Neural progenitor cell (in vitro differentiated cells): ENCODE measurements at places on chromosomes 2 and 18. TPM values are rescaled to one million over a fixed set of nuclear protein-coding genes. Genes with fewer than 3 reads are reported as not detected.

ARHGAP15 gene
- total RNA-seq, result 2.5 and 5.9 TPM in 2 replicates

- DNase-seq, result no peak
Measured at GRCh38 chr2:176704282-176704858, 435.1 kb downstream of the MTX2 start.

- DNase-seq, result no peak
Measured at GRCh38 chr2:64288321-64289193, 144.3 kb upstream of the PELI1 start.

DNA sequence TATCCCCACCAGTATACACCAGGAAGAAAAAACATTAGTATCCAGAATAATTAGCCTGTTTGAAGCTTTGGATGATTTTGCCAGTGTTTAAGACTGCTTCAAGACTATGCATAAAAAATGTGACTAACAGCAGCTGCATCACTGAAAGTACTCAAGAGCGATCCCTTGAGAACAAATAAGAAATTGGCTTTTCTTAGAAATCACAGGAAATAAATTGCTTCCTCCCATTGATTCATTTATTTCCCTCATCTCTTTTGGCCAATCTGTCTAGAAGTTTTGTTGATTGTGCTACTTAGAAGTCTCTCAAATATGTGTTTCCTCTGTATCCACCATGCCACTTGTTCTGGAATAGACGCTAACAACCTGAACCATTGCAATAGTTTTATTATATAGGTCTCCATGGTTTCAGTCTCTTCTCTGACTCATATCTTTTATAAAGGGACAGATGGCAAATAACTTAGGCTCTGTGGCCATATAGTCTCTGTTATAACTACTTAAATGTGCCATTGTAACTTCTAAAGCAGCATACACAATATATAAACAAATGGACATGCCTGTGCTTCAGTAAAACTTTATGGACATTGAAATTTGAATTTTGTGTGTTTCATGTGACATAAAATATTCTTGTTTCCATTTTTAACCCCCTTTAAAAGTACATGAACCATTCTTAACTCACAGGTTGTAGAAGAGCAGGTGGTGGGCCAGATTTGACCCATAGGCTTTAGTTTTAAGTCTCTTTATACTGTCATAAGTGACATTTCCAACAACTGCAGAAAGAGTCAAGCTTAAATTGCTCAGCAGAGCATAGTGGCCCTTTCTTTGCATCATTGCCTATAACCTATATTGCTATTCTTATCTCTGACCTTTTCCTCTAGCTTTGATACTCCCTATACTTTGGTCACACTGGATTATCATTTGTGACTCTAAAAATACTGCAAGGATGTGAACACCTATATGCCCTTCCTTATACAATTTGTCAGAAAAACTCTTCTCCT is 123.9 kb downstream of the MC4R start:
- no peak for DNase-seq

ITGB6 gene
- total RNA-seq, result not detected in 2 replicates

GRCh38 chr18:11831921-11832320 is 19.3 kb upstream of the CHMP1B start:
- no peak for DNase-seq

GRCh38 chr18:63207143-63207790 is 112.3 kb downstream of the BCL2 start:
- no peak for DNase-seq

GRCh38 chr2:232146294-232146693 is 184.8 kb downstream of the DIS3L2 start:
- DNase-seq, result no peak

PRSS56 gene
- total RNA-seq, result not detected in 2 replicates

DNA sequence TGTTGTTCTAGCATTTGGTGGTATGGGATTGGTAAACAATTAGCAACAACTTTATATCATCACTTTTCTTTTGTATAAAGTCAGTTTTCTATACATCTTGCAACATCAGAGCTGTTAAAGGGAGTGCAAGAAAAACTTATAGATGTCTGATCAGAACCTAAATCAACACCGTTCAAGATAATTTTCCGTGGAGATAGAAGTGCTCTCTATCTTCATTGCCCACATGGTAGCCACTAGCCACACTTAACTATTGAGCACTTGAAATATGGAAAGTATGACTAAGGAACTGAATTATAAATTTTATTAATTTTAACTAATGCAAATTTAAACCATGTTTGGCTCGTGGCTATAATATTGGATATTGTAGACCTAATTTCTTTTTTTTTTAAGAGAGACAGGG is 5.2 kb downstream of the TTC27 start:
- no peak for DNase-seq

IL1RL2 gene
- total RNA-seq, result not detected in 2 replicates

- no peak for DNase-seq
Measured at GRCh38 chr2:96353606-96354101, 18.1 kb downstream of the NCAPH start.

DNA sequence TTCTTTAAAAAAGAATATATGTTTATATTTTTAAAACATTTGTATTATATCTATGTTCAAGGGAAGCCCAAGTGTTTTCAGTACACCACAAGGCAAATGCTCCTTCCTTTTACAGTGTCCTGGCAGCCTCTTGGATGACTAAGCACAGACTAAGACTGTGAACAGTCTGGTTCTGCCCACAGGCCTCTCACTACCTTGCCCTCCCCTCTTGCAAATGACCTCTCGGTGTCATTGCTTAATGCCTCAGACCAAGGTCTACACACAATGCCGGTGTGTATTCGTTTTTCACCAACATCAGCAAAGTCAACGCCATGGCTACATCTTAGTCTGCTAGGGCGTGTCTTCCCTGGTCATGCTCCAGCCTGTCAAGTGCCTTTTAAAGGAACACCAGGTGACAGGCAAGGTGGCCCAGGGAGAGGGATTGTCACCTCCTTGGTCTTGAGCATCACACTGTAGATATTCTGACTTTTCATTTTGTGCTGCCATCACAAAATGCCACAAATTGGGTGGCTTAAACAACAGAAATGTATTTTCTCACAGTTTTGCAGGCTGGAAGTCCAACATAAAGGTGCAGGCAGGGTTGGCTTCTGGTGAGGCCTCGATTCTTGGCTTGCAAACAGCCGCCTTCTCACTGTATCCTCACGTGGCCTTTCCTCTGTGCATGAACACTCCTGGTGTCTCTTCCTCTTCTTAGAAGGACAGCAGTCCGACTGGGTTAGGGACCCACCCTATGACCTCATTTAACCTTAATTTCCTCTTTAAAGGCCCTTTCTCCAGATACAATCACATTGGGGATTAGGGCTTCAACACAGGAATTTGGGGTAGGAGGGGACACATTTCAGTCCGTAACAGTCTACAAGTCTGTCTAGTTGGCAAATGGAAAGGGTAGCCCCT is 266.5 kb downstream of the KLHL29 start:
- DNase-seq, result no peak

DNA sequence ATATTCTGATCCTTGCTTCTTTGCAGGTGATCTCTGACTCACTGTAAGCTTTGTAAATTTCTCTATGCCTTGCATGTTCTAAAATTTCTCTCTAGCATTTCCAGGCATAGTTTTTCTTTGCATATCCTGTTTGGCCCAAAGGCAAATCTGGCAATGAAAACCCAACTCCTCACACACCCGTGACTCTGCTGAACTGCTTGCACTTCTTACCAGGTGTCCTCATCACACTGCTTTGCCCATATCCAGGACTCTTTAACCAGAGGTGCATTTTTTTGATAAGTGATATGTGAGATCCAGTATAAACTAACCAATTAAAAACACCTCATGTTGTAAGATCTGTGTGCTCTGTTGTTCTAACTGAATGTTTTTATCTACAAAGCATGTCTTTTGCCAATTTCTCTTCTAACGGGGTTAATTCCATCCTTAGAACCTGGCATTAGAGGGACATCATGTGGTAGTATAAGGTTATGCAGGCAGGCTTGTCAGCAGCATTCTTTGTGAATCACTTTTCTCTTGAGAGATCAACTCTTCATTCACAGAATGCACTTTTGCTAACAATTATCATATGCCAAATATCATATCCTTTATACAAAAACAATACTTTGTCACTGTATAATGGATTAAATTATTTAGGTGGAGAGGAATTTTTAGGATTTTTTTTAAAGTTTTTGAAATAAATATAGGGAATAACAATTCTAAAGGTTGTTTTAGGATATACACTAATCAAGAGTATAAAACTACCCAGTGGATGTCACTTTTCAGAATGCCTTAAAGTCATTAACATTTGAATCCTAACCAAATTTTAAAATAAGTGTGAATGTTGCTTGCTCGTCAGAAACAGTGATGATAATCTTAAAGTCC is 20.8 kb upstream of the TMX3 start:
- peak; percentile 52 for DNase-seq

- DNase-seq, result no peak
Measured at GRCh38 chr2:64939332-64939917, 49.8 kb upstream of the SLC1A4 start.

GRCh38 chr2:190696792-190697398 is 48.0 kb downstream of the NAB1 start:
- peak; percentile 75 for DNase-seq

DNA sequence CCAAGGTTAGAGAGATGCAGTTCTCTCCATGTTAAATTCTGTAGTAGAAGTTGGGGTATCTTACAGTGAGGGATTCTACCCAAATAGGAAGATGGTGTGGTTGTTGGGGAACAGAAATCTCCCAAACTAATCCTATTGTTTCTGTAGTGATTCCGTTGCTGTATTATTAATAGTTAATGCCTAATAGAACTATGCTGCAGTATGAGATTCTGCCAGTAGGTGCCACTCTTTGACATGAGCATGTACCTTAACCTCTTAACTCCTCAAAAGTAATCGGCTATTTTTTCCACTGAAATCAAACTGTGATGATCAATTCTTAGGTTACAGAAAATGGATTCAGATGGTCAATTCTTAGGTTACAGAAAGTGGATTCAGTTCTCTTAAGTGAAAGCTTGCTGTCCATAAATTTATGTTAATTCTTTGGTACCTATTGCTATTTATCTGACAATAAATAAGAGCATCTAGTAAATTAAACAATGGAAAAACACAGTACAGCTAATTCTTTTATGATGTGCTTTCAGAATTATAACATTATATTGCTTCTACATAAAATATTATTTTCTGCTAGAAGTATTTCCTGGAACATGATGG is 97.9 kb upstream of the DLX2 start:
- peak; percentile 32 for DNase-seq

GRCh38 chr2:100151310-100151709 is 8.9 kb upstream of the AFF3 start:
- no peak for DNase-seq

HOXD10 gene
- not detected in 2 replicates for total RNA-seq

GRCh38 chr2:218962859-218963492 is 3.5 kb downstream of the CDK5R2 start:
- DNase-seq, result peak; percentile 98
